ENCODE measurements at places on chromosomes 7 and 10. TPM values are rescaled to one million over a fixed set of nuclear protein-coding genes. Genes with fewer than 3 reads are reported as not detected.

The LIPF gene
- not detected for total RNA-seq

The TUBAL3 gene
- total RNA-seq: not detected

The SLC26A4 gene
- total RNA-seq: 16.0 TPM

The SKIDA1 gene
- 9.4 TPM for total RNA-seq

The CYP26A1 gene
- total RNA-seq: 11.6 TPM

The CRPPA gene
- total RNA-seq: 7.2 TPM

The AS3MT gene
- 13.8 TPM for total RNA-seq

The TEX36 gene
- total RNA-seq: not detected

The MRPS24 gene
- total RNA-seq: 18.8 TPM

The GBX1 gene
- not detected for total RNA-seq
